CD4-positive, alpha-beta T cell treated with Interferon gamma for 1 hour (primary cell): ENCODE measurements at places on chromosomes 2 and 18.
A peak's percentile ranks its signal among the peaks of the same experiment; 100 is the strongest.

- DNase-seq, result peak; percentile 75
Observed at GRCh38 chr2:181305301-181306123, 151.7 kb upstream of the ITGA4 start.

GRCh38 chr18:24990671-24991134, 361.3 kb downstream of the ZNF521 start:
- DNase-seq, result no peak

DNA sequence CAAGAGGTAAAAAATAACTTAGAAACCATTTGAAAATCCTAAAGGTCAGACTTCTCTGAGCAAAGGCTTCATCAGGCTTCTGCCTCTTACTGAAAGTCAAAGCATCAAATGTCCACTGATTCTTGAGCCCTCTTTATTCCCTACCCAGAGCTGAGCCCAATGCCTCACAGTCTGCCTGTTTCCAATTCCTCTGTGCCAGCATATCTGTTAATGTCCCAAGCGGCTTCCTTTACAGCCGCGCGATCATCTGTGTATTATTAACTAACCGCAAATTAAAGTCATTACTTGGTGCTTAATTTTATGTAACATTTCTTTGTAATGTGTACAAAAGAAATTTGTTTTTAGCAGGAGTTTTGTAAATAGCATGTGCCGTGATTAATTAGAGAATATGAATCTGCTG, 418.8 kb upstream of the HNRNPA3 start:
- DNase-seq, result no peak

- no peak for DNase-seq
Observed at GRCh38 chr2:96534141-96534540, 2.4 kb upstream of the ARID5A start.

GRCh38 chr18:58843688-58844035, 21.0 kb upstream of the ZNF532 start:
- DNase-seq, result no peak

DNA sequence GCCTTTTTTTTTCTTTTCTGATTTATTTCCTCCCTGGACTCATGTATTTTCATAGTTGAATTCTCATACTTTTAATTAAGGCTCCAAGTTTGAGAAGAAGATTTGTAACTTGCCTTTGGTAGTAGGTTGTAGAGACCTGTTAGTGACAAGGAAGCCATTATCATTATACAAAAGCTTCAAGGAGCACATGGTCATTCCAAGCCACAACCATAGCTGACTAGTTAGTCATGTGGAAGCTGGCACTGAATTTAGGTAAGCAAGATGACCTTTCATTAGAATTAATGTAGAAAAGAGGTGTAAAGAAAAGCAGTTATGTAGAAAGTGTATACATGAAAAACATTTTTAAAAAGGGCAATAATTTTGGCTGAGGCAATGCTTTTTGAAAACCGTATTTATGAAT, 89.7 kb downstream of the LRP1B start:
- DNase-seq, result no peak

- DNase-seq, result no peak
Observed at GRCh38 chr2:1277634-1278033, 135.6 kb upstream of the TPO start.

DNA sequence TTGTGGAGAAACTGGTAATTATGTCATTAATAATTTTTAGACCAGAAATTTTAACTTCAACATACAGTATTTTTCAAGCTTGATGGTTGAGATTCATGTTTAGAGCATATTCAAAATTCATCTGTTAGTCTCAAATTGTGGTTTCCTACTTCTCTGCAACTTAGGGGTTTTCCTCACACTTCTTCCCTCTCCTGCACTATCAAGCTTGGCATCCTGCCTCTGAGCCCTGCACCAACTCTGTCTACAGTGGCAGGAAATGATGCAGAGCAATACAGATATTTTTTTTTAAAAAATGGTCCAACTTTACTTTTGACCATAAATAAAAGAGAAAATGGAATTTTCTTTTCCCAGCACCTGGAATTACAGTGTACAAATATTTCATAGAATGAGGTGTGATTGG, 247.3 kb downstream of the NUP35 start:
- DNase-seq, result no peak

DNA sequence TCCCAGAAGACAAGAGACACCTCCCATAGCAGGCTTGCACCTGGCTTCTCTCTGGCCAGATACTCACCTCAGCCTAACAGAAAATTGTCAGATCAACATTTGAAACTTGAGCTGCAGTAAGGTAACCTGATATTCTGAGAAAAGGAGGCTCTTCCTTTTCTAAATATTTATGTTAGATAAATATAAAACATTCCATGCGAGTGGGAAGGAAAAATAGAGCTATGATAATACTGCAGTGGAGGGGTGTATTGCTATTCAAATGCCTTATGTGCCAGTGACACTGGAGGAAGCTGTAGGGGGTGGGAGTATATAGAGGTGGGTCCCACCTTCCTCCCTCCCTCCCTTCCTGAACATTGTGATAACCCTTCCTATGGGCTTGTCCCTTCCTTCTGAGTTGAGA, 515.5 kb upstream of the CHAC2 start:
- no peak for DNase-seq

GRCh38 chr2:24579053-24579803, 88.2 kb downstream of the NCOA1 start:
- DNase-seq, result no peak

GRCh38 chr2:173119944-173120343, 44.3 kb downstream of the MAP3K20 start:
- DNase-seq, result no peak

GRCh38 chr2:15307526-15307925, 253.6 kb downstream of the NBAS start:
- DNase-seq, result no peak

- no peak for DNase-seq
Observed at GRCh38 chr2:233831011-233831721, 23.2 kb downstream of the HJURP start.

DNA sequence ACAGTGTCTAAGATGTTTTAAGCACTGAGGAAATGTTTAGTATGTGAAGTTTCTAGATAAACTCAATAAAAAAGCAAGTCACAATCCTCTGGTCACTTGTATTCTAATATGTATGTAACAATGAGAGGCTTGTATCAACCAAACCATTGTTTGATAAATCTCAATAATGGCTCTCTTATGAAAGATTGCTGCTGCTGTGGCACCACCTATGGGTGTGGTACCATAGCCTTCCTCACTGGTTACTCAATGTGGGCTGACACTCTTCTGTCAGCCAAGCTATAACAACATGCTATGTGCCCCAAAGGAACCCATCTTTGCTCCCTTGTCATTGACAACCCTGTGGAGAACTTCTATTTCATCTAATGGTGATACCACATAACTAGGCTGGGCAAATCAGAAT, 12.6 kb upstream of the RAB1A start:
- no peak for DNase-seq

DNA sequence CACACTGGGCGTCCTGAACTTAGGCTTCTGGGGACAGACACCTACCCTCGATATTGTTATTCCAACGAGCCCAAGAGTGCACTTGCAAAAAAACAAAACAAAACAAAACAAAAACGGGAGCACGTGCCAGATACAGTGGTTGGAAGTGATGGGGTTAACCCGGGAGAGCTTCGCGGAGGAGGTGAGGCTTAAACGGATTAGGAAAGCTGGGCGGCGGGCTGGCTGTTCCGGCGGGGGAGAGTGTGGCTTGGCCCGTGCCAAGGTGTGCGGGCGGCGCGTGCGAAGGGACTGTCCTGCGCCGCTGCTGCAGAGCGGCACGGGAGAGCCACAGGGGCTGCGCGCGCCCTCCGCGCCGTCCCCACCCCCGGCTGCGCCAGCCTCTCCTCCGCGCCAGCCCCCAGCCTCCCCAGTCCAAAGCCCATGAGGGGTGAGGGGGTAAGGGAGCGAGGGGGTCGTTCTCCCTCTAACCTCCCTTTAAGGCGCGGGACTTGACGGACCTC, 1.5 kb upstream of the SLC30A3 start:
- DNase-seq, result no peak

DNA sequence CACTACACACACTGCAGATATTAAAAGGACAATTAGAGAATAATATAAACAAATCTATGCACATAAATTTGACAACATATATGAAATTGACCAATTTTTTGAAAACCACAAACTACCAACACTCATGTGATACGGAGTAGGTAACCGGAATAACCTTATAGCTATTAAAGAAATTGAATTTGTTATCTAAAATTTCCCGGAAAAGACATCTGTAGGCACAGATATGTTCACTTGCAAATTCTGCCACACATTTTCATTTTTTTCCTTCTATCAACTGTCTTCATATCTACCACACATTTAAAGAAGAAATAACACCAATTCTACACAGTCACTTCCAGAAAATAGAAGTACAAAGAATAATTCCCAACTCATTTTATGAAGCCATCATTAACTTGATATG, 22.4 kb downstream of the NLRC4 start:
- no peak for DNase-seq

- DNase-seq, result no peak
Observed at GRCh38 chr18:50119296-50119695, 75.7 kb downstream of the MYO5B start.

DNA sequence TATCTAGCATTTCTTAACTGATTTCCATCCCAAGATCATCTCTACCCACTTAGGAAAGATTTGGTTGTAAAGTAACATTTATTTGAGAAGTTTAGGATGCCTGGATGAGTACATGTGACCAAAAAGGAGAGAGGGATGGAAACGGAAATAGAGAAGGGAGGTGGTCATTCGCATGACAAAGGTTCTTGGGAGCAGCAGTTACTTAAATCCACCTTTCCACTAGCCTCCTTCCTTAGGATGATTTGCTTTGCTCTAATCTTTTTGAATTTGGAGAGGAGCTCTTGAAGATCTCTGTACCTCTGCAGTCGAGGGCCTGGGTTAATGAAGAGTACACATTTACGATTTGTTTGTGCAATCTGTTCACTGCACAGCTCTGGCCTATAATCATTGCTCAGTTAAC, 623.5 kb downstream of the EPHA4 start:
- DNase-seq, result no peak

GRCh38 chr2:80328159-80328571, 23.6 kb upstream of the LRRTM1 start:
- DNase-seq, result no peak

DNA sequence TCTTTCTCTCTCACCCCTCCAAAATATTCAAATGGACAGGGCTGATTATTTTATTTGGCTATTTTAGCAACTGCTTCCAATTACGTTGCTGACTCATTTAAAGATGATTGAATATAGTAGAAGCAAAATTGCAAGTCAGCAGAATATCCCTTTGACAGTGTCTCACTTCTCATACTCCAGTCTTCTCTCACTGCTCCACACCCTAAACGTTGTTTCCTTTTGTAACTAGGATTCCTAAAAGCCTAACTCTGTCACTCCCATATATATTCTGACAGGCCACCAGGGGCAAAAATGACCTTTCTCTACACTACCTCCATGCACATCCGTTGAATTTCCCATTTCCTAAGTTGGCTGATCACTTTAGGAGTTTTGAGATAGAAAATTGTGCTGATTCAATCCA, 351.1 kb downstream of the RND3 start:
- no peak for DNase-seq

GRCh38 chr18:73381699-73382036, 513.9 kb upstream of the NETO1 start:
- DNase-seq, result no peak

DNA sequence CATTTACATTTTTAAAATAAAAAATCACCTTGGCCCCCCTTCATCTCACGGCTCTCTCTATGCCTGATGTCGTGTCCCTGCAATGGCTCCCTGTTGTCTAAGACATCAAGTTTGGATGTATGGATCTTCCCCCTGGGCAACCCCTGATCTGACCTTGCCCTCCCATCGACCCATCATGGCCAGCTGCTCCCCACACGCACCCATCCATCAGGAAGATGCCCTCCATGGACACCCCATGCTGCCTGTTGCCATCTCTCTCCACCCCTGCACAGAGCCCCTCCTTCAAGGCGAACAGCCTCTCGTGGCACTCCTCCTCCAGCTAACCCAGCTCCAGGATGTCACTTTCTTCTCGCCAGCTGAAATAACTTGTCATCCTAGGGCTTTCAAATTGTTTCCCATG, 59.5 kb downstream of the DPYSL5 start:
- DNase-seq, result no peak

- no peak for DNase-seq
Observed at GRCh38 chr2:41735476-41735875, 312.3 kb upstream of the PKDCC start.

GRCh38 chr2:74105413-74105812, 42.3 kb downstream of the BOLA3 start:
- DNase-seq, result no peak

- DNase-seq, result no peak
Observed at GRCh38 chr2:24832521-24832920, 39.3 kb downstream of the CENPO start.

DNA sequence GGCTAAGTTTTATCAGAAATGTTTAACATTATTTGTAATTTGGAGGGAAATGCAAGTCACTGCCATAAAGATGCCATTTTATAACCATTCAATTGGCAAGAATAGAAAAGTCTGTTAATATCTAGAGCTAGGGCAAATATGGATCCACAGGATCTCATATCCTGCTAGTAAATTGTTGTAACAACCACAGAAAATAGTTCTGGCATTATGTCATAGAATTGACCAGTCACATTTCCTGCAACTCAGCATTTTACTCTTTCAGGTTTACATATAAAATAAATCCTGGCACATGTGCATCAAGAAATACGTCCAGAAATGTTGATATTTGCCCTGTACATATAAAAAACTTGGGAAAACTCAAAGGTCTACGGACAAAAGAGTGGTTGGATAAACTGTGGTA, 32.9 kb downstream of the OSBPL6 start:
- no peak for DNase-seq

DNA sequence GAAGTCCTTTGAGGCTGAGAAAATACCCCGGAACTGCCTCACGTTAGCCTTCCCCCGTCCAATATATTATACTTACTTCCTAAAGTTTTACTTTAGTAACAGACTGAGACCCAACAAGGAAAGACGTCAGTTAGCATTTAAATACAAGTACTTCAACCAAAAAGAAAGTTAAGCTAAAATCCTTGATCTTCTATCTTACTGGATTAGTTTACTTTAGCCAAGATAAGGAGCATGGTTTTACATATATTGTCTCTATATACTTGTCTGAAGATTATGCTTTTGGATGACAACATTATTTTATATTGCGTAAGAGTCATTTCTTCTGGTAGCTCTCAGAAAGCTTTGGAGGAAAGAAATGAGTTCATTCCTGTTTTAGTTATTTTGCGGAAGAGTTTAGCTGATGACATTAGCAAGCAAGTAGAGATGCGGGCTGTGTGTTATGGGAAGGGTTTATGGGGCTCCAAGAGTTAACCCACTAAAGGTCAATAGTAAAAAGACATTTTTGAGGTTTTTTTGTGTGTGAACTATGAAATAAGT, 532.9 kb downstream of the ZNF516 start:
- DNase-seq, result no peak

DNA sequence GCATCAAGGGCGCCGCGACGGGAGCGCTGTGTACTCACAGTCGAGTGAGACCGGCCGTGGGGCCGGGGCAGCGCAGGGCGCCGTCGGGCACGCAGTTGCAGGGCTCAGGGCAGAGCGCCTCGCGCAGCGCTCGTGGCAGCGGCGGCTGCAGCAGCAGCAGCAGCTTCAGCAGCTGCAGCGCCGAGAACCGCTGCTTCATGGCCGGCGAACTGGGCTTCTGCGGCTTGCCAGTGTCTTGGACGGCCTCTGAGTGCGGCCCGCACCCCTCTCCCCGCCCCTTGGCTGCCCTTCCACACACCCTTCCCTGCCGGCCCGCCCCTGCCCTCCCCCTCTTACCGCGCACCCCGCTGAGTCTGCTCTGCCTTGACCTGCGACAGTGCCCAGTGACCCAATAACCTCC, at the start of gene LHCGR:
Gene LHCGR, minus strand, starts transcription at position 252 of the 400 bp plus-strand sequence. Its CDS starts 53 bp downstream, at position 199.
- no peak for DNase-seq
